ENCODE measurements at places on chromosomes 6 and 20.

DNA sequence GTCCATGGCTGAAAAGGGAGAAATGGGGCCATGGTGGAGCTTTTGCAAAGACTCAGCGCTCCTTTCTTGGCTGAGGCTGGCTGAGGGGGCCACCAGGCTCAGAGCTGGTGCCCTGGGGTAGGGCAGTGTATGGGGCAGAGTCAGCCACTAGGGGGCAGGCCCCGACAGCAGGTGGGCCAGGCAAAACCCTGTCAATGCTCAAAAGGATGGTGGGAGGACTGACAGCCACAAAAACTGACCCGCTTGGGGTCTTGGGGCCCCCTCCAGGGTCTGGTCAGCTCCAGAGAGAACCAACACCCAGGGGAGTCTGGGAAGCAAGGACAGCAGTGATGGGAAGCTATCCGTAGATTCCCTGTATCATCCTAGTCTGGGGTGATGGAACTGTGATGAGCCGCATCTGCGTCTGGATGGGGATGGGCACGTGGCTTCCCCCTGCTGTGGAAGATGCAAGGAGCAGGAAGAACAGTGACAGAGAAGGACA lies 306.9 kb downstream of the DHX35 start:
- no peak for DNase-seq

- no peak for DNase-seq
These were observed 1.9 kb upstream of the ELMO2 start for GRCh38 chr20:46408281-46408731.

DNA sequence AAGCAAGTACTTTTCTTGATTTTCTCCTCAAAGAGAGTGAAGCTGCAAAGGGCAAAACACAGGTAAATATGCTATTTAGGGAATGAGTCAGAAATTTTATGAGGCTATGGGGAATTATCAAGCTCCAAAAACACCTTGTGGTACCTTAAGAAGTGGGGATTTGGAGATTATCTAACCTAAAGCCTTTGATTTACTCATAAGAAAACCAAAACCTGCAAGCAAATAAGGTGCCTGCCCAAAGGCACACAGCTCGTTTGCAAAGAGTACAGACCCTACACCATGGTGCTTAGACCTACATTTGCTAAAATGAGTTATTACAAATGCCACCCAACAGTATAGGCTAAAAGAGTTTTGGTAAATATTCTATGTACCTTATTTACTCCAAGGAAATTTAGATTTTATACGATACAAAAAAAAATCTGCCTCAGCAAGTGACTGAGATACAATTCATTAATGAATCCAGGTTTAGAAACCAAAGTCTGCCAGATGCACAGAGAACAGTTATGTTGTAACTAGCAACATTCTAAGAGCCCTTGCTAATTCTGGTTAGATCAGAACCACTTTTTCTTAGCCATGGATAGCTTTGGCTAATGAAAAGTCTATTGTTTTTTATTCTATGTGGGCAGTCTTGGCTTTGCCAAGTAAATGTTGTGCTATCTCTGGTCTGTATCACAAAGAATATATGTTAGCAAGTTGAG lies 101.5 kb downstream of the KHDC1L start:
- no peak for DNase-seq

DNA sequence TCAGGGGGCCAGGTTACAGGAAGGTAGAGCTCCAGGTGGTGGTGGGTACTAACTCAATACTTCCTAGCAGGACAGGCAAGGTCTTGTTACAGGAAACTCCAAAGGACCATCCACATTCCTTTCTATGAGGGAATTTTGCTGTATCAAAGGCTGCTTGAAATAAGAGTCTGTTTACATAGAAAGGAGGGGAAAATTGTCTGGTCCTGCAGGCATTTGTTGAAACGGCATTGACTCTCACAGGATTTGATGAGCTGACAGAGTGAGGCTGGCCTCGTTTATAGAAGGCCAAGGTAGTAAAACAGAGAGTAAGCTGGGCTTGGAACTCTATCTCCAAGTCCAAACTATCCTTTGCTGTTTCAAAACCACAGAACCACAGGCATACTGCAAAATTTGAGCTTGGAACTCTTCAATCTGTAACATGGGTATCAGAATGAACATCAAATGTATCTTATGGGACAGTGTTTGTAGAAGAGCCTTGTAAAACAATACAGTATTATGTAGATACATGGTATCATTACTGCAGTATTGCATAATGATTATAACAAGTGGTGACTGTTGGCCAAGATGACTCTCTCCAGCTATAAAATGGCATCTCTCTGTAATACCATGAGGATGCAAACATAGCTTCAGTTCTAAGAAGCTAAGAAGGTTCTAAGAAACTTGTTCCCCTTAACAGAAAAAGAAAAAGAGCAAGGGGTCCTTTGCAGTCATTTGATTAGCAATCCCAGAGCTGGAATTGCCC lies 61.5 kb downstream of the TRAM2 start:
- no peak for DNase-seq

DNA sequence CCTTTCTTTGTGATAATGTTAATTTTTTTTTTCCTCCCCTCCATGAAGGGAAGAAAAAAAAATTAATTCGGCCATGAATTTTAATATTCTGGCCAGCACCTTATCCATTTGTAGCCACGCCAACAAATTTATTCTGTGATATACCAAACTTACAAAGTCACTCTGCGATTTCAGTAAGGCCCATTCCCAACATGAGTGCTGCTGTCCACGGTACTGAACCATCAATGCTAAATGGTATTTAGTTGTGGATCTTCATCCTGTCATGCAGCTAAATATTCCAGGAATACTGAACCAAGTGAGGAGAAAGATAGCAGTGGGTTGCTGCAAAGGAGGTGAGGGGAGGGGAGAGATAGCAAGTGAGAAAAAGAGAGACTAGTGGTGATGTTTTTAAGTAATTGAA lies 19.5 kb upstream of the RSPH4A start:
- no peak for DNase-seq

DNA sequence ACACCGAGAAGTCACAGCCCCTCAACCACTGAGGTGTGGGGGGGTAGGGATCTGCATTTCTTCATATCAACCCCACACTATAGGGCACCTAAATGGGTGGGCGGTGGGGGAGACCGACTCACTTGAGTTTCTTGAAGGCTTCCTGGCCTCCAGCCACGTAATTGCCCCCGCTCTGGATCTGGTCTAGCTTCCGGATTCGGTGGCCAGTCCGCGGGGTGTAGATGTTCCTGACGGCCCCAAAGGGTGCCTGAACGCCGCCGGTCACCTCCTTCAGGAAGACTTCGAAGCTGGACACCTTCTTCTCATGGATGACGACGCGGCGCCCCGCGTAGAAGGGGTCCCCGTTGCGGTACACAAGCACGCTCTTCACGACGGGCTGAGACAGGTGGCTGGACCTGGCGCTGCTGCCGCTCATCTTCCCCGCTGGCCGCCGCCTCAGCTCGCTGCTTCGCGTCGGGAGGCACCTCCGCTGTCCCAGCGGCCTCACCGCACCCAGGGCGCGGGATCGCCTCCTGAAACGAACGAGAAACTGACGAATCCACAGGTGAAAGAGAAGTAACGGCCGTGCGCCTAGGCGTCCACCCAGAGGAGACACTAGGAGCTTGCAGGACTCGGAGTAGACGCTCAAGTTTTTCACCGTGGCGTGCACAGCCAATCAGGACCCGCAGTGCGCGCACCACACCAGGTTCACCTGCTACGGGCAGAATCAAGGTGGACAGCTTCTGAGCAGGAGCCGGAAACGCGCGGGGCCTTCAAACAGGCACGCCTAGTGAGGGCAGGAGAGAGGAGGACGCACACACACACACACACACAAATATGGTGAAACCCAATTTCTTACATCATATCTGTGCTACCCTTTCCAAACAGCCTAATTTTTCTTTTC lies at the start of gene DCDC2:
Gene DCDC2 (minus strand): TSS at position 724 of the 883 bp plus-strand sequence. CDS start 309 bp downstream, at position 415.
- DNase-seq: peak; percentile 21

DNA sequence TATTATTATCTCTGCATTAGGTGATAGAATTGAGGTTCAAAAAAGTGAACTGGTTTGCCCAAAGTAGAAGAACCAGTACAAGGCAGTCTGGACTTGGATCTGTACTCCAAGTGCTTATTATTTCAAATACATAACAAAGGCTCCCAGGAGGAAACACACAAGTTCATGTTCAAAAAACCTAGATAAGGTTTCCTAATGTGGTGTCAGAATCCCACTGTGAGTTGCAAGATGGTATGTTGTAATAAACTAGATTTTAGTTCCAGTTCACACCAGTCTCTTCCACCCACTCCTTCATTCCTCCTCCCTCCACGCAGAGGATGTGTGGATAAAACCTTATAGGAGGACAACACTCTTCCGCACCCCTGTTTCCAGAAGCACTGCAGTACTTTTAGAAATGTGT lies 42.8 kb downstream of the KIAA0319 start:
- DNase-seq: no peak

DNA sequence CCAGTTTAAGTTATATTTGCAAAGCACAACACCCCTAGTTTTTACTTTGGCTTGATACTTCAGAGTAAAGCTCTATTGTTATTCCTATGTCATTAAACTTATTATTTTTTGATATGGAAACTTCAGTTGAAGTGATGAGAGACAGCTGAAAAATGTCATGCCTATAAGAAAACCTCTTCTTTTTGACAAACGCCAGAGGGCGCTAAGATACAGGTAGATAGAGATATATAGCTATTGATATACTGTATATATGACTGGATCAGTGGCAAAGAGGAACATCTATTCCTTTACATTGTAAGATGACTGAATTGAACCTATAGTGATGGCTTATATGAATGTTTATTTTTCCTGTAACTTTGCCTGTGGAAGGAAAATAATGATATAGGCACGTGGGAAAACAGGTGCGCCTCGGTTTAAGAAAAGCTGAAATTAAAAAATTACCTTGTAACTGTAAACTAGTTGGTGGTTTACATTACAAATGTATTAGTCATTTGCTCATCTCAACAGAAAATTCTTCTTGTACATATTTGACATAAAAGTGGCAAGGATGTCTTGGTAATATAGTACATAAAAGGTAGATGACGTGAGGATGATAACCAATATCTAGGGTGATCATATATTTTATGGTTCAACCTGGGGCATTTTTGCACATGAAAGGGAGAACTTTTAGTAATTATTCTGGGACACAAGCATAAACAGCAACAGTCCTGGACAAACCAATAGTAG lies 74.1 kb downstream of the LAMA4 start:
- peak; percentile 8 for DNase-seq

- DNase-seq: no peak
These were observed 110.3 kb downstream of the COL19A1 start for GRCh38 chr6:69976591-69977090.

- DNase-seq: no peak
These were observed 262.3 kb downstream of the ADGB start for GRCh38 chr6:146861029-146861563.

GRCh38 chr6:85185977-85186376 lies 263.9 kb upstream of the NT5E start:
- DNase-seq: no peak

- no peak for DNase-seq
These were observed 277.3 kb downstream of the PHF3 start for GRCh38 chr6:63912887-63913286.

GRCh38 chr6:13229205-13230085 lies 98.9 kb downstream of the TBC1D7 start:
- peak; percentile 7 for DNase-seq

- no peak for DNase-seq
These were observed 101.8 kb downstream of the TRERF1 start for GRCh38 chr6:42349753-42350511.

DNA sequence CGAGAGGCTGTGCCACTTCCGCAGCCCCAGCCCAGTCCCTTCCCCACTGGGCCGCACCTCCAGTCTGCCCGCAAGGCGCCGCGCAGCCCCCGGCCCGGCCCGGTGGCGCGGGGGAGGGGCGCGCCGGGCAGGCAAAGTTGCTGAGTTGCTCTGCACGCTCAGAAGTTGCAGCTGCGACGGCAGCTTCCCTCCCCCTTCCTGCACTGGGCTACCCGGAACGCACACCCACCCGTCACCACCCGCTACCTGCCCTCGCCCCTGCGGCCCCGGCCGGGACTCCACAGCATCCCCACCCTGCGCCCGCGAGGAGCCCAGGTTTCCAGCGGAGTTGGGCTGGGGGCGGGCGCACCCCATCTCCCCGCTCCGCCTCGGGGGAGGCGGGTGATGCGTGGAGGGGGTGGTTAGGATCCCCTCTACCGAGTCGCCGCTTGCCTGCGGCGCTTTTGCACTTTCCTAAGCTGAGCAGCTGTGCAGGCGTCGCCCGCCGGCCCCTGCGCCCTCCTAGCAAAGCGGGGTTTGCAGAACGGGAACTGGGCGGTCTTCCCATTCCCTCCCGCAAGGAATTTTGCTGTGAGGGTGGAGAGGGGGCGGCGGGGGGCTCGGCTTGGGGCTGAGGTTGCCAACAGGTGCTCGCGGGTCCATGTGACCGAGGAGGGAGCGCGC lies 55.9 kb upstream of the RREB1 start:
- DNase-seq: peak; percentile 41

GRCh38 chr6:152472325-152472724 lies 164.8 kb downstream of the SYNE1 start:
- DNase-seq: no peak

GRCh38 chr6:136717716-136717990 lies 74.6 kb downstream of the MAP3K5 start:
- DNase-seq: no peak

DNA sequence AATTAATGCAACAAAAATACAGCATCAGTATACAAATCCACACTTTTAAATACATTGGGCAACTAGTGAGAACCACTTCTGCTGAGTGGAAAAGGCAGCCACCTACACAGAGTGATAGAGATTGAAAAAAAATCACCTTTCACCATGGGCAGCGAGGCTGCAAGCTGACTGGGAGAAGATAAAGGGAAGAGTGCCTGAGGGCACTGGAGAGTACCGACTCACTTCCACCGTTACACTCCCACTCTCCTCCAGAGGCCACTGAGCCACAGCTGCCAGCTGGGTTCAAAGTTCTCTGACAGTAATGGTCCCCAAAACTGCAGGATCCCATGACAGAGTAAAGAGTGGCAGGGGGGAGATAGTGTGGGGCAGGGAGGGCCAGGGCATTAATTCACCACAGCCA lies 24.1 kb downstream of the PXT1 start:
- DNase-seq: no peak

DNA sequence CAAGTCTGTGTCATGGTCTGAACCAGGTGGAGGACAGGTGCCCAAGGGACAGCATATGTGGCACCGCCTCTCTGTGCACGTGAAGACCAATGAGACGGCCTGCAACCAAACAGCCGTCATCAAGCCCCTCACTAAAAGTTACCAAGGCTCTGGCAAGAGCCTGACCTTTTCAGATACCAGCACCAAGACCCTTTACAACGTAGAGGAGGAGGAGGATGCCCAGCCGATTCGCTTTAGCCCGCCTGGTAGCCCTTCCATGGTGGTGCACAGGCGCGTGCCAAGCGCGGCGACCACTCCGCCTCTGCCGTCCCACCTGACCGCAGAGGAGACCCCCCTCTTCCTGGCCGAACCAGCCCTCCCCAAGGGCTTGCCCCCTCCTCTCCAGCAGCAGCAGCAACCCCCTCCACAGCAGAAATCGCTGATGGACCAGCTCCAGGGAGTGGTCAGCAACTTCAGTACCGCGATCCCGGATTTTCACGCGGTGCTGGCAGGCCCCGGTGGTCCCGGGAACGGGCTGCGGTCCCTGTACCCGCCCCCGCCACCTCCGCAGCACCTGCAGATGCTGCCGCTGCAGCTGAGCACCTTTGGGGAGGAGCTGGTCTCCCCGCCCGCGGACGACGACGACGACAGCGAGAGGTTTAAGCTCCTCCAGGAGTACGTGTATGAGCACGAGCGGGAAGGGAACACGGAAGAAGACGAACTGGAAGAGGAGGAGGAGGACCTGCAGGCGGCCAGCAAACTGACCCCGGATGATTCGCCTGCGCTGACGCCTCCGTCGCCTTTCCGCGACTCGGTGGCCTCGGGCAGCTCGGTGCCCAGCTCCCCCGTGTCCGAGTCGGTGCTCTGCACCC lies 109.5 kb upstream of the RAB32 start:
- DNase-seq: no peak
